ENCODE measurements at places on chromosomes 6 and 20.

- no peak for DNase-seq
These were observed 20.2 kb upstream of the CD93 start for GRCh38 chr20:23106271-23106851.

DNA sequence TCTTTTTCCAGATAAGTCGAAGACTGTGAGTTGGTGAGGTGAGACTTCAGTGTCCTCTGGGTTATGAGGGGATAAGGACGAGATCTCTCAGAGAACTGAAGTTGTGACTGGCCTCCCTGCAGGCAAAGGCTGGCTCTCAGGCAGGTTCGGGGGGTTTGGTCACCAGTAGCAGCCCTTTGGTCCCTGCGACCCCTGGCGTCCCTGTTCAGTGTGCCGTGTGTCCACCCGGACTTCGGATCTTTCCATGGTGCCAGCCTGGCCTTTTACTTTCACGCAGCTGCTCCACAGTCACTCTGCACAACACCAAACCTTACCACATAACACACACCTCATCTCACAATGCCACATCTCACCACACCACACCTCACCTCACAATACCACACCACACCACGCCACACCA, 131.9 kb downstream of the ERMARD start:
- no peak for DNase-seq

DNA sequence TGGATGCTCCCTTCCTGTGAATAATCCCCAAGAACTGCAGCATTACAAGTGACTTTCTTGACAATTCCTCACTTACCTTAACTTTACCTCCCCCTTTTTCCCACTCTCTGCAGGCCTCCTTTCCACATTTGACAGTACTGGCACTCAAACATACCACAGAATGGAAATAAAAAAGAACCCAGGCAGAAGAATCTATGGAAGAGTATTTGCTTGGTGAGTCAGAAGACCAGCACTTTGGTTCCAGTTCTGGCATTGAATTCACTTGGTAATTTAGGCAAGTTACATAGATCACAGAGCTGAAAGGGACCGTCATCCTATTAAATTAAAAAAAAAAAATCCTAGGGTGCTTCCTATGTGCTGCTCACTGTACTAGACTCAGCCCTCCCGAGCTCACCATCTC, 55.0 kb downstream of the BTBD9 start:
- no peak for DNase-seq

- peak; percentile 35 for DNase-seq
These were observed 27.5 kb downstream of the NCOA7 start for GRCh38 chr6:125818225-125818657.

GRCh38 chr6:34247481-34248197, 1.2 kb downstream of the SMIM29 start:
- no peak for DNase-seq

Data from EL (cell line).